ENCODE measurements at places on chromosomes 12 and 14. TPM values are rescaled to one million over a fixed set of nuclear protein-coding genes. Genes with fewer than 3 reads are reported as not detected.
A peak's percentile ranks its signal among the peaks of the same experiment; 100 is the strongest.

- DNase-seq = no peak
- H3K27ac ChIP-seq = no peak overlapping the region
- H3K4me3 ChIP-seq = no peak overlapping the region
- no peaks in the 10 kb centered on the region for H3K27me3 ChIP-seq
Observed at GRCh38 chr12:110791589-110791988, 48.9 kb upstream of the PPP1CC start.

Gene RD3L
- polyA plus RNA-seq = not detected

Gene BLOC1S1
- polyA plus RNA-seq = 161 TPM

Gene SLC25A29
- 14.1 TPM for polyA plus RNA-seq

DNA sequence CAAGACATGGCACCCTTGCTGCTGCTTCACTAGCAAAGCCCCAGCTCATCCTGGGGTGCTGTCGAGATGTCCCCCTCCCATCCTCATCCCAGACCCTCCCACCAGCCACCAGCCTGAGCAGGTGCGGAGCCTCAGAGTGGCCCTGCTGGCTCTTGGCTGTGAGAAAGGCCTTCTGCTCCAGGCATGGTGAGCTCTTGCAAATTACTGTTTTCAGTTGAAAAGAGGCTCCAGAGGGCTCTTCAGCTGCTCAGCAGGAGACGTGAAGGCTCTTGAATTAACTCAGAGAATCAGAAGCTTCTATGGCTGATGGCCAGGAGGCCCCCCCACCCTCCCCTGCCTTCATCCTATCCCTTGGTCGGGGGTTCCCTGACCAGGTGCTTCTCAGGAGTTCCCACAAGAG, 44.1 kb downstream of the WSCD2 start:
- H3K27ac ChIP-seq = no peak overlapping the region
- no peak for DNase-seq
- no peaks in the 10 kb centered on the region for H3K4me1 ChIP-seq
- H3K27me3 ChIP-seq = no peaks in the 10 kb centered on the region
- no peaks in the 10 kb centered on the region for H3K36me3 ChIP-seq
- no peak overlapping the region for H3K4me3 ChIP-seq

DNA sequence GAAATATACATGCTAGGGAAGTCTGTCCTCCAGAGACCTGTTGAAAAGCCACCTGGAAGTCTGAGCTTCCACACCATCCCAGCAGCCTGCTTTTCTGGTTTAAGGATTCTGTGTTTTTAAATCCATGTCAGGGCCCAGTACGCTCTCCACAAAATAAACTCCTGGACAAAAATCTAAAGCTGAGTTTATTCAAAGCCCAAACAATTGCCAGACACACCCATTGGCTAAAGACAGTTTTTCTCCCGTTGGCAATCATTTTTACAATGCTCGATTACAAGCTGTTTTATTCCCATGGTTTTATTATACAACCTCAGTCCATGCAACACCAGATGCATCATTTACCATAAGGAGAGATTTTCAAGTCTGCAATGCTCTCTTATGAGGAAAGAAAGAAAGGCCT, 94.5 kb downstream of the MYRFL start:
- no peak overlapping the region for H3K27ac ChIP-seq
- no peaks in the 10 kb centered on the region for H3K27me3 ChIP-seq
- no peak overlapping the region for H3K4me3 ChIP-seq
- no peaks in the 10 kb centered on the region for H3K4me1 ChIP-seq

Gene CABP1
- not detected for polyA plus RNA-seq

DNA sequence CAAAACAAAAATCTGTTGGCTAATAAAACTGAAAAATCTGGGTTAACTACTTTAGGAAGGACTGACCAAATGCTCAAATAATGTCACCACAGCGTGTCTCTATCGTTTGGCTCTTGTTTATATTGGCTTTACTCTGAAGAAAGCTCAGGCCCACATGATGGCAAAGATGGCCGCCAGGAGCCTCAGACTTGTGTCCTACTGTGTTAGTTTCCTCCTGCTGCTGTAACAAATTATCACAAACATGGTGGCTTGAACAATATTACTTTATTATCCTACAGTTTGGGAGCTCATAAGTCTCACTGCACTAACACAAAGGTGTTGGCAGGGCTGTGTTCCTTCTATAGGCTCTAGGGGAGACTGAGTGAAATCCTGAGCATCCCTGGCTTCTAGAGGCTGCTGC, 303.0 kb downstream of the DAD1 start:
- H3K27me3 ChIP-seq = no peaks in the 10 kb centered on the region
- no peaks in the 10 kb centered on the region for H3K36me3 ChIP-seq

DNA sequence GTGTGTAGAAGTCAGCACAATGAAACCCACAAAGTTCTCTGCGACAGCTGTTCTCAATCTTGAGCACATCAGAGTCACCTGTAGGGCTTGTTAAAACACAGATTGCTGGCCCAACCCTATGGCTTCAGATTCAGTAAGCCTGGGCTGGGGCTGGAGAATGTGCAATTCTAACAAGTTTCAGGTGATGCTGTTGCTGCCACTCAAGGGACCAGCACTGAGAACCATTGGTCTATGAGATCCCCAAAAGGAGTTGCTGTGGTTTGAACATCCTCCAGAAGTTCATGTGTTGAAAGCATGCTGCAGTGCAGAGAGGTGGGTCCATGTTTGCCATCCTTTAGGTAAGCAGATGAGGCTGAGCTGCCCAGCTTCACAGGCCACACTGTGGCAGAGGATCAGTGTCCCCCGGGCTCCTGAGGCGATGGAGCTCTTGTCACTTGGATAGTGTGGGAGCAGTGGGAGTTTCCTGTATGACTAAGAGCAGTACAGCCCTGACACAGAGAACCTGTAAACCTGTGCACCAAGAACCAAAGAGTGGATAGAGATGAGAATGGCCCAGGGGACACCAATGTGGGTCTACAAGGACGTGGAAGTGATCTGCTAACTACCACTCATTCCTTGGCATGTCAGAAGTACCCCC, 8.0 kb upstream of the RTRAF start:
- H3K4me3 ChIP-seq = no peak overlapping the region
- no peak for DNase-seq
- H3K27ac ChIP-seq = no peak overlapping the region
- H3K4me1 ChIP-seq = no peaks in the 10 kb centered on the region
- no peaks in the 10 kb centered on the region for H3K36me3 ChIP-seq

DNA sequence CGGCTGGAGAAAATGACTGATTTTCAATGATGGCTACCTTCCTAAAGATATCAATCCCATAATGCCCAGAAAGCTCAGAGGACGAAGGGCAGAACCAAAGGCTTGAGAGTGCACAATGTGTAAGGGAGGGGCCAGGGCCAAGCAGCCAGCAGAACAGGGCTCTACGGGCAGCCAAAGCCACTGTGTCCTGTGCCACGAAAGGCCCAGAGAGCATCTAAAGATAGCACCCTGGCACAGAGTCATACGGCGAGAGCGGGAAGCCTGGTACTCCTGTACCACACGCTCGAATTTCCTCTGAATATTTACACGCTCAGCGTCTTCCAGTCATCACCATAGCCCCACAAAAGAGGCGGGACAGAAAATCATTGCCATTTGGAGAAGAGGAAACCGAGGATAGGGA, 39.5 kb downstream of the PRMT8 start:
- no peak overlapping the region for H3K27ac ChIP-seq
- H3K27me3 ChIP-seq = no peaks in the 10 kb centered on the region
- no peaks in the 10 kb centered on the region for H3K36me3 ChIP-seq
- DNase-seq = no peak

GRCh38 chr12:67469666-67470065, 178.9 kb upstream of the DYRK2 start:
- no peaks in the 10 kb centered on the region for H3K36me3 ChIP-seq
- no peaks in the 10 kb centered on the region for H3K27me3 ChIP-seq
- H3K27ac ChIP-seq = no peak overlapping the region
- H3K4me3 ChIP-seq = no peak overlapping the region
- DNase-seq = no peak
- H3K4me1 ChIP-seq = no peaks in the 10 kb centered on the region

Gene VIPAS39
- 9.4 TPM for polyA plus RNA-seq

GRCh38 chr12:12715459-12716150, 1.6 kb upstream of the CDKN1B start:
- peak overlapping the region; percentile 95 for H3K27ac ChIP-seq
- peaks cover 13% of the 10 kb centered on the region for H3K4me1 ChIP-seq
- peak overlapping the region; percentile 99 for H3K4me3 ChIP-seq
- no peaks in the 10 kb centered on the region for H3K27me3 ChIP-seq

DNA sequence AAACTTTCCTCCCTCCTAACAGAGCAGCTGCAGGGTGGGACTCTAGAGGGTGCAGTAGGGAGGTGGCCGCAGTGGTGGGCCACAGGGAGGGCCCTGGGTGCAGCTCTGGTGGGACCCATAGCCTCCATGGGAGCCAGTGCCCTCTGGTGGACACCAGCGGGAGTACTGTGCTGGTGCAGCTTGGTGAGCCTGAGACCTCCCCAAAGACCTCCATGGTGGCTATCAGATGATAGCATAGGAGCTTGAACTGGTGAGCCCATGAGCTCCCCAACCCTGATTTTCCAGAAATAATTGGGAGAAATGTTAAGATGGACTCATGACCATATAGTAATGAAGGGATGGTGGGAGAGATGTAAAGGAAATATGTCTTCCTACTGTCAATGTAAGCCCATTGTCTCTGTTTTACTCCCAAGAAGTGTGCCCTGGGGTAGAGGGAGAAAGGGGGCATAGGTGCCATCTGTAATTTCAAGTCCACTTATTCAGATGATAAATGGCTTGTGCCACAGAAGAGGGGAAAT, 98.7 kb downstream of the GAS2L3 start:
- no peaks in the 10 kb centered on the region for H3K27me3 ChIP-seq
- H3K36me3 ChIP-seq = no peaks in the 10 kb centered on the region
- no peaks in the 10 kb centered on the region for H3K4me1 ChIP-seq
- no peak overlapping the region for H3K27ac ChIP-seq

- no peak for DNase-seq
- no peak overlapping the region for H3K4me3 ChIP-seq
- no peaks in the 10 kb centered on the region for H3K4me1 ChIP-seq
- no peak overlapping the region for H3K27ac ChIP-seq
- H3K36me3 ChIP-seq = no peaks in the 10 kb centered on the region
- H3K27me3 ChIP-seq = no peaks in the 10 kb centered on the region
Observed at GRCh38 chr14:98754343-98755020, 517.5 kb downstream of the BCL11B start.

- H3K36me3 ChIP-seq = peaks cover 7% of the 10 kb centered on the region
- H3K4me3 ChIP-seq = no peak overlapping the region
- DNase-seq = no peak
- H3K27me3 ChIP-seq = no peaks in the 10 kb centered on the region
Observed at GRCh38 chr14:76376409-76376877, 506 bp downstream of the ESRRB start.

- H3K4me3 ChIP-seq = no peak overlapping the region
- H3K27me3 ChIP-seq = no peaks in the 10 kb centered on the region
- H3K27ac ChIP-seq = no peak overlapping the region
Observed at GRCh38 chr12:131007740-131008117, 54.0 kb downstream of the ADGRD1 start.

GRCh38 chr12:89824822-89825221, 116.2 kb upstream of the ATP2B1 start:
- no peaks in the 10 kb centered on the region for H3K36me3 ChIP-seq
- no peak overlapping the region for H3K4me3 ChIP-seq
- DNase-seq = no peak
- H3K27me3 ChIP-seq = no peaks in the 10 kb centered on the region

DNA sequence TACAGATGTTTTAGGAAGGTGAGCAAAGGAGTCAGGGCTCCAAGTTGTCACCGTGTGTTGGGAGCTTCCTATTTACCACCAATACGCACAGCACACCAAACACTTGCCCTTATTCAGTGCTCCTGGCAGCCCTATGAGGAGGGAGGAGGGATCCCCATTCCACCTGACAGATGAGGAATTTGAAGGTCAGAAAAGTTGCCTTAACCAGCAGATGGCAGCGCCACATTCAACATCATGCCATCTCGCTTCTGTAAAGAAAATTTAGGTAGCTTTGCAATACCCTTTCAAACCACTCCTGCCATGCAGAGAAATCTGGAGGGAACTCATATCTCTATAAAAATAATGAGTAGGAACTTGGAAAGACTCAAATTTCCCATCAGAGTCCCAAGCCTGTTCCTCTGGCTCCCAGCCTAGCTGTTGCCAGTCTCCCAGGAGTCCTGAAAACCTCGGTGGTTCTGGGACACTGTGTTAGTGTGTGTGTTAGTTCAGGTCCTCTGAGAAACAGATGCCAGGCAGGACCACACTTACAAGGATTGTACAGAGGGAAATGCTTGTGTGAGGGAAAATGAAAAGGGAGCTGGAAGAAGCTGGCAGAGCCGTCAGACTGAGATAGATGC, 410.5 kb downstream of the MED13L start:
- H3K4me3 ChIP-seq = no peak overlapping the region
- no peaks in the 10 kb centered on the region for H3K4me1 ChIP-seq
- no peak for DNase-seq

DNA sequence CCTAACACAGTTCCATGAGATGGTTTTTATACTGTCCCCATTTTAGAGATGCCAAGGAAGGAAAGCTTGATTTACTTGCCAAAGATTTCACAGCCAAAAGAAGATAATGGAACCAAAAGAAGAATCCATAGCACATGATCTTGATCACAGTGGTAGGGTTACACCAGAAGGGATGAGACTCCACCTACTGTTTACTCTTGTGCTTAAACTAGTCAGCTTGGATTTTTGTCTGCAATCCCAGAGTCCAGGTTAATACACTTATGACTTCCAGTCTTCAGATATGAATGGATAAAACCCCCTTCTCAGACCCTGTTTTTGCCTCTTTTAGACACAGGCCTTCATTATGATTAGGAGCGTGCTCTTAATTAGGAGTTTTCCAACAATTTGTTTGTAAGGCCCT, 454.2 kb downstream of the AEBP2 start:
- no peaks in the 10 kb centered on the region for H3K36me3 ChIP-seq
- no peaks in the 10 kb centered on the region for H3K4me1 ChIP-seq
- no peak overlapping the region for H3K27ac ChIP-seq
- no peak for DNase-seq

Gene ASCL1
- 0.09 TPM for polyA plus RNA-seq

GRCh38 chr14:104596451-104596918, 8.1 kb downstream of the TMEM179 start:
- no peak for DNase-seq
- H3K4me1 ChIP-seq = no peaks in the 10 kb centered on the region
- H3K27ac ChIP-seq = no peak overlapping the region
- peaks cover 12% of the 10 kb centered on the region for H3K27me3 ChIP-seq

Gene SLC25A21
- polyA plus RNA-seq = 17.7 TPM

GRCh38 chr14:77180726-77181602, 634 bp upstream of the TMEM63C start:
- no peak overlapping the region for H3K27ac ChIP-seq
- H3K36me3 ChIP-seq = no peaks in the 10 kb centered on the region
- no peak overlapping the region for H3K4me3 ChIP-seq
- no peaks in the 10 kb centered on the region for H3K27me3 ChIP-seq
- peaks cover 13% of the 10 kb centered on the region for H3K4me1 ChIP-seq
